ENCODE measurements at places on chromosomes 5 and 9.

DNA sequence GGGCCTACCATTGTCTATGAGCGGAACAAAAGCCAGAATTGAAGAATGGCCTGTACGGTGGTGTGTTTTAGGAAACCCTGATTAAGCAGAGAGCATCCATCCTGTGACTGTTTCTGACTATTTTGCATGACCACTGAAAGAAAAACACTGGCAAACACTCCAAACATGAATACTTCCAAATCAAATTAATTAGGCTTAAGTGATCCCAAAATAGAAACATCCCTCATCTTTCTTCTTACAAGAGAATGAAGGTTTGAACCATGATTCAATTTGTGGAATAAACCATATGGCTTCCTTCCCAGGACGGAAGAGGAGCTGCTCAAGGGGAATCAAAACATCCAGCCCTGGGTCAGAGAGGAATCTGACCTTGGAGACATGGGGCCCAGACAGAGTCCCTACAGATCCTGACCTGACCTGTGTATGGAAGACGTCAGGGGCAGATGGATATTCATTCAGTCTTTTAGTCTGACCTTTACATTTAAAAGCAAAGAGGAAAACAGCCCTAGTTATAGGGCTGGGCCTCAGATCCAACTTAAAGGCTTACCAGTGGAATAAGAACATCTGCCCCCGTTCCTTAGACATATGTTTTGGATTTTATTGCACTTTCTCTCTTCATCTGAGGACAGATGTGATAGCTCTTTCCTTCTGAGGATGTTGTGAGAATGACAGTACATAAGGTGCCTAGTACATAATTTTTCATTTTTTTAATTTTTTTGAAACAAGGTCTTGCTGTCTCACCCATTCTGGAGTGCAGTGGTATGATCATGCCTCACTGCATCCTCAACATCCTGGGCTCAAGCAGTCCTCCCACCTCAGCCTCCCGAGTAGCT lies 17.6 kb upstream of the RECK start:
- DNase-seq: no peak

DNA sequence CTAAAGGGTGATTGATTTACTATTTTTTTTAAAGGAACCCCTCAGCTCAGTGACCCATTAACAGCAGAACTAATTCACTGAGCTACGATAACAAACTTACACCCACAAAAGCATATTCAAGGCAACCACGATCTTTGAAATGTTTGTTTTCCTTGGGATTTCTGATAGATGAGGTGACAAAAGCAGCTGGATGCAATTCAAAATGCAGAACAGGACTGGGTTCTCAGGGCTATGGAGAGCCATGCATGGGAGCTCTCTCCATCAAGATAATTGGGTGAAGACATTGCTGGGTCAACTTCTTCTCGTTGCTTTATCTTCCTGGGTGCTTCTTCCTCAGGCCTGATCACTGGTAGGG lies 60.1 kb downstream of the PAPPA start:
- no peak for DNase-seq

GRCh38 chr5:141560151-141560550 lies 58.6 kb downstream of the DIAPH1 start:
- no peak for DNase-seq

- peak; percentile 30 for DNase-seq
Measured at GRCh38 chr9:131264231-131264630, 12.1 kb downstream of the FAM78A start.

DNA sequence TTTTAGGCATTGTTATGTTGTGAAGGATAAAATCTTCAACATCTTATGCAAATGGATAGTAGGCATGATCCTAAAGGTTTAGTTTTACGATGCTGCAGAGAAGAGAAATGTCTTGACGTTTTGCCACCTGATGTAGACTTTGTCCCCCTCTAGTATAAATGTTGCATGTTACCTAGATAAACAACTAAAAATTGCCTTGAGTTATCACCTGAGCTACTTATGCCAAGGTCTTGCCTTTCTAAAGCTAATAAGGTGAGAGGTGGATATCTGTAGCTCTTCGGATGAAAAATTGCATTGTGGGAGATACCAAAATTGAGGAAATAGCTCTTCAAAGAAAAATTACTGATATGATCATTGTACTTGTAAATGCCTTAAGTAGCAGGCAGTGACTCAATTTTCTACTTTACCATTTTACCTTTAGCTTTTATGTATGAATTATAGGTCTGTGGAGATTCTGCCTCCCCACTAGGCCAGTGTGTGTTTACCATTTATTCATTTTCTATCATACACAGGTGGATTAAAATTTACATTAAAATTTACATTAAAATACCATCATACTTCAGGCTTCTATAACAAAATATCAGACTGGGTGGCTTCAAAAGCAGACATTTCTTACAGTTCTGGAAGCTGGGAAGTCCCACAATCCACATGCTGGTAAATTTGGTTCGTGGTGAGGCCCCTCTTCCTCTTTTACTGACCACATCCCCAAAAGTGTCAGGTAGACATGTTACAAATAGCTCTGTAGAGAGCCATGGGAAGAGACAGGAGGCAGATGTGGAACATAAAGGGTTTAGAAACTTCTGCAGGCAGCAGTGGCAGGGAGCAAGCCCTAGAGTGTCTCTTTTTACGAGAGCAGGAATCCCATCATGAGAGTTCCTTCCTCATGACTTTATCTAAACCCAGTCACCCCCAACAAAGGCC lies 100.7 kb upstream of the ERBIN start:
- no peak for DNase-seq

- DNase-seq: no peak
Measured at GRCh38 chr5:147190331-147190730, 44.5 kb upstream of the STK32A start.

- no peak for DNase-seq
Measured at GRCh38 chr9:72327631-72328030, 37.4 kb downstream of the ZFAND5 start.

DNA sequence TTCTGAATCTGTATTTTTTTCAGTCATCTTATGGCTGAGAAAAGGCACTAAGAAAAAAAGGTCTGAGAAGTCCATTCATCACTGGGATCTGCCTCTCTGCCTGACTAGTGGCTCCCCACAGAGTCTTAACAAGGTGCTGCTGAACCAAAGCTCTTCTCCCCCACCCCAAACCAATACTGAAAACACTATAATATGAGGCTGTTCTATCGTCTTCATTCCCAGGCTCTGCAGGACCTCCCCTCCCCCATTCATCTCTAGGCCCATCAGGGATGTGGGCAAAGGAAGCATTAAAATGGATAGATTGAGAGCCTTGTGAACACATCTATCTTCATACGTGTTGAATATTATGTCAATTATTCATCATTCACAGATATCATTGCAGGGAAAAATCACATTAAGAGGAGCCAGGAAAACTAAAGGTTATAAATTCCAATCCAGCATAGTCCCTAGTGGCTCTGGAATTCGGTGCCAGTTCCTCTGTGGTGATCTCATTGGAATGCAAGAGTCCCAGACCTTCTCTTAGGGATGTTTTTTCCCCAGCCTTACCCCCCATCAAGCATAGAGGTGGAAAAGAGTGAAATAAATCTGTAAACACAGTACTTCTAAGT lies 44.3 kb upstream of the GPR151 start:
- no peak for DNase-seq

GRCh38 chr5:86407711-86408110 lies 210.0 kb upstream of the COX7C start:
- no peak for DNase-seq

DNA sequence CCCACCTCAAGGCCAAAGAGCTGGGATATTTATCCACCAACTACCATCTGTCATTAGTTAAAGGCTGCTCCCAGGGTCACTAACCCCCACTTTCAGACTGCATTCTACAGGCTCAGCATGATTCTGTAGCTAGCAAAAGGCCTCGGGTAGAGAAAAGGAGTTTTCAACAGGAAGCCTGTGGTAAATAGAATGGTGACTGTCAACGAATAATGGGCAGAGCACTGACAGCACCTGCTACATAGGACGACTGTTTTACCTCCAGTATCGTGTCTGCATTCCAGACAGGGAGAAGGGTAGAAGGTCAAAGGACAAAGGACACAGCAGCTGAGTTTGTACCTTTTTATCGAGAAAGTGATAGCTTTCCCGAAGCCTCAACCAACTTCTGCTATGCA lies 20.3 kb downstream of the MFAP3 start:
- no peak for DNase-seq

GRCh38 chr5:73825199-73825598 lies 199.2 kb downstream of the ARHGEF28 start:
- no peak for DNase-seq

GRCh38 chr5:72649449-72649848 lies 142.2 kb upstream of the ZNF366 start:
- DNase-seq: no peak

- DNase-seq: no peak
Measured at GRCh38 chr5:150311015-150311692, 8.4 kb upstream of the ARSI start.

DNA sequence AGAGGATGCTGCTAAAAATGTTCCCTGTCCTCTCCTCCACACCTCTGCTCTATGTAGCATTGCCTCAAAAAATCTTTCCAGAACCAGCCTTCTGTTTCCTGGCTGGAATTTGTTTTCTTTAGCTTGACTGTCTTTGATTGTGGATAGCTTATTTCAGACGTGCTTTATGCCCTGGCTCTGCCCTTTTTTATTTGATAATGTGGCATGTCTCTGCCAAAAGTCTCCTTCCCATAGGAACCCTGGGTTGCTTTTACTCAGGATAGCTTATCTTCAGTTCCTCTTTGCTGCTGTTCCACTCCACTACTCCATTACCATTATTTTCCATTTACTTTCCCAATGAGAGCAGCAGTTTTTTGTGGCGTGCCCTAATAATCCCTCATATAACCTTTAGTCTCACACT lies 885 bp upstream of the TMEM252 start:
- DNase-seq: no peak

DNA sequence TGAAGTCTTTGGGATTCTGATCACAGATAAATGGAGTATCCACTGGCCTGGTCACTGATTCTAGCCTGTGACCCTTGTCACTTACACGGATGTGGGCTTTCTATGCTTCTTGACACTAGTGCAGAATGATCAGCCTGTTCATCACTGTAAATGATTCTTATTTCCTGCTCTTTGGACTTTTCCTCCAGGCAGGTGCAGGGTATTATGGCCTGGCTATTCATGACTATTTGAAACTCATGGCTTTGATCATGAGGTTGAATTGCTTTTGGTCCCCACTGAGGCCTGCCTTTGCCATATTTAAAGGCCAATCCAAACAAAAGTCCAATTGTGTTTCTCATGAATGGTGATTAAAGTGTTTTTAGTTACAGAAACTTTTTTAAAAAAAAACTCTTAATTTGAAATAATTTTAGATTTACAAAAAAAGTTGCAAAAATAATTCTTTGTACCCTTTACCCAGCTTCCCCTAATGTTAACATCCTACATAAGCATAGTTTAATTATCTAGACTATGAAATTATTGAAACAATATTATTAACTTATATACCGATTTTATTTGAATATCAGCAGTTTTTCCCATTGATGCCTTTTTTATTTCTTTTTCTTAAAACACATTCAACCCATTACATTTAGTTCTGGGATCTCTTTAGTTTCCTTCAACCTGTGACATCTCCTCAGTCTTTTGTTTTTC lies 68.1 kb downstream of the GALNT10 start:
- DNase-seq: no peak

DNA sequence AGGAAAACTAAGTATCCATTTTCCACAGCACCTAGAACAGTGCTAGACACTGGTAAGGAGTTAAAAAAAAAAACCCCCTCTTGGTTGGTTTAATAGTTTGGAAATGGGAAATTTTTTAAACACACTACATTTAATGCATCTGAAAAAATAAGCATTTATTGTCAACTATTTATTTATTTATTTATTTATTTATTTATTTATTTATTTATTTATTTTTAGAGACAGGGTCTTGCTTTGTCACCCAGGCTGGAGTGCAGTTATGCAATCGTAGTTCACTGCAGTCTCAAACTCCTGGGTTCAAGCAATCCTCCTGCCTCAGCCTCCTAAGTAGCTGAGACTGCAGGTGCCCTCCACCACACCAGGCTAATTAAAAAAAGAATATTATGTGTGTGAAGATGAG lies 51.6 kb downstream of the SNCAIP start:
- DNase-seq: no peak

DNA sequence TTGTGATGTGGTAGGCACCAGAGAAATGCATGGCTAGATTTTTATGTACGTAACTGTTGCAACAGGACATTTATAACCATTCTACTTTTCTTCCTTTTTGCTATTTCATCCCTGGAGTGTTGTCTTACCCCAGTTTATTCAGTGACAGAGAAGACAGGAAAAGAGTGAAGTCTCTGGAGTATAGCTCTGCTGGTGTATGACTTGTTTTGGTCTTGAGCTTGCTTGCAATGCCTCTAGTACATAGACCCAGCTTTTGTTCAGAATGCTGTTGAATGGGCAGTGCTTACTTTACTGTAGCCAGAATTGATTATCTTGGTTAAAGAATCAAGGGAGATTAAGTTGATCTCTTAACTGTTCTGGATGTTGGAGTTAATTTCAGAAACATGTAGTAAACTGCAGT lies 94.3 kb downstream of the PBX3 start:
- DNase-seq: no peak

DNA sequence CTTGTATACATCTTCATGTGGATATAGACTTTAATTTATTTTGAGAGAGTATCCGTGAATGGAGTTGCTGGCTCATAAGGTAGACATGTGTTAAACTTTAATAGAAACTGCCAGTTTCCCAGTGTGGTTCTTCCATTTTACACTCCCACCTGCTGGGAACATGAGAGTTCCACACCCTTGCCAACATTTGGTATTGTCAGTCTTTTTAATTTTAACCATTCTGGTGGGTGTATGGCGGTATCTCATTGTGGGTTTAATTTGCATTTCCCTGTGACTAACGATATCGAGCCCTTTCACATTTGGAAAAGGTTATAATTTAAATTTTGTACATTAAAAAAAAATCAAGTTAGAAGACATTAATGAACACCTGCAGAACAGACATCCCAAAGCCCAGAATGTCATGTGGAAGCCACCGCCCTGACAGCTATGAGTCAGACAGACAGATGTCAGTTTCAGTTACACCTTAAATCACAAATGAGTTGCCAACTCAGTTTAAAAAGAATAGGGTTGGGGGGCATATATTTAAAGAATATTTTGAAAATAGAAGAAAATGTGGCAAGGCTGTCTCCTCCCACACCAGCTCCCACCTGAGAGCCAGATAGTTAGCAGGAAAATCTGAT lies 36.9 kb downstream of the ANKRD33B start:
- DNase-seq: no peak

- no peak for DNase-seq
Measured at GRCh38 chr5:81739291-81739690, 11.6 kb downstream of the SSBP2 start.

DNA sequence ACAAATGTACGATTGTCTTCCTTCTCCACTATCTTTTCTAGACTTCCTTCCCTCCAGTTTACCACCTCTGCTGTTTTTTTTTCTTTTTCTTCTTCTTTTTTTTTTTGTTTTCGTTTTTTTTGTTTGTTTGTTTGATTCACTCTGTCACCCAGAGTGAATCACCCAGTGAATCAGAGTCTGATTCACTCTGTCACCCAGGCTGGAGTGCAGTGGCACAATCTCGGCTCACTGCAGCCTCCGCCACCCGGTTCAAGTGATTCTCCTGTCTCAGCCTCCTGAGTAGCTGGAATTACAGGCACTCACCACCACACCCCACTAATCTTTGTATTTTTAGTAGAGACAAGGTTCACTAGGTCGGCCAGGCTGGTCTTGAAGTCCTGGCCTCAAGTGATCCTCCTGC lies 375.7 kb downstream of the NTRK2 start:
- no peak for DNase-seq
